ENCODE measurements at places on chromosomes 13 and 19.

- no peak for DNase-seq
Measured at GRCh38 chr13:27853861-27854260, 61.6 kb downstream of the GSX1 start.

DNA sequence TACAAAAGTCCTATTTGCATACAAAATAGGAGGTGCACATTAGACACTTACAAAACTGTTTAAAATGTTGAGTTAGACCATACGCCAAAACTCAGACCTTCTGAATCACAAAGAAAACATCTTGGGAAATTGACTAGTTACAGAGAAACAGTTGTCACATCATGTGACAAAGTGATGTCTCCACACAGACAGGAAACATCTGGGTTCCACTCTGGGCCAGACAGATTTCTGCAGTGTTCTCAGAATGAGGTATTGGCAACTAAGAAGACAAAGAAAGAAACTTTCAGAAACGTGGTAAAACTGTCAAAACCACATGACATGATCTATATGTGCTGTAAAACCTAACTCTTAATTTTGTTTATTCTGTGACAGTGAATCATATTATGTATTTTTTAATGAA is 6.7 kb downstream of the ZNF793 start:
- DNase-seq = no peak

DNA sequence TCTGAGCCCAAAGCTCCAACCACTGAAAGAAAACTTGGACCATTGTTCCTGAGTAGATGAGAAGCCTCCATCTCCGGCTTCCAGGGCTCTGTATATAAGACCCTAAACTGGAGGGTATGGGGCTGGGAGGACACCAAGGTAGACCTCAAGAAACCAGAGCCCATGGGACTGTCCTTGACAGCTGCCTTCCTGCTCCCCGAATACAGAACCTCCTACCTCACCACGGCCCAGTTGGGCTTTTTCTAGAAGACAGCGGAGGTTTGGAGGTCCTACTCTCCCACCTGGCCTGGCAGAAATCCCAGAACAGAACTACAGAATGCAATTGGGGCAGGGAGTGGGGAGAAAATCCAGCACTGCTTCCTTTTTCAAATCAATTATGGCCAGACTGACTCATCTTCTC is 177.3 kb upstream of the ZNF507 start:
- DNase-seq = no peak

DNA sequence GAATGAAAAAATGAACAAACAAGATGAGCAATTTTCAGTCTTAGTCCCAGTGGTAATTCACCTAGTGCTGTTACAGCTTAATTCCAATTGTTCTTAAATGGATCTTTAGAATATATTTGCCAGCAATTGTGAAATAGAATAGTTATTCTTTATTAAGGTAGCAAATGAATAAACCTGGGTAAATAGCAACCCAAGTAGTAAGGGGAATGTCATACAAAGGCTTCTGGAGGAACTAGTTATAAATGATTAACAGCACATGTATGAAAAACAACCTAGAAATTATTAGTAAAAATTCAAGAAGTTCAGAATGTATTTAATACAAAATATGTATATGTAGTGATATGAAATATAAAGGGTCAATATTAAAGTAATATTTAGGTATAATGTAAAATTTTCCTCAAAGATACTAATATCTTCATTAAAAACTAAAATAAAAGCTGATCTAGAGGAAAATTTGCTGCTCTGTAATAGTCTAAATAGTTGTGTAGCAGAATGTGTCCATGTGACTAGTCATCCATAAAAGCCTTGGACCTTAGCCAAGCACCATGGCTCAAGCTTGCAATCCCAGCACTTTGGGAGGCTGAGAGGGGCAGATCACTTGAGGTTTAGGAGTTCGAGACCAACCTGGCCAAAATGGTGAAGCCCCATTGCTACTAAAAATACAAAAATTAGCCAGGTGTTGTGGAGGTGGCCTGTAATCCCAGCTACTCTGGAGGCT is 535.9 kb upstream of the ATXN8OS start:
- no peak for DNase-seq

GRCh38 chr13:93270769-93271742 is 44.4 kb downstream of the GPC6 start:
- DNase-seq = no peak

DNA sequence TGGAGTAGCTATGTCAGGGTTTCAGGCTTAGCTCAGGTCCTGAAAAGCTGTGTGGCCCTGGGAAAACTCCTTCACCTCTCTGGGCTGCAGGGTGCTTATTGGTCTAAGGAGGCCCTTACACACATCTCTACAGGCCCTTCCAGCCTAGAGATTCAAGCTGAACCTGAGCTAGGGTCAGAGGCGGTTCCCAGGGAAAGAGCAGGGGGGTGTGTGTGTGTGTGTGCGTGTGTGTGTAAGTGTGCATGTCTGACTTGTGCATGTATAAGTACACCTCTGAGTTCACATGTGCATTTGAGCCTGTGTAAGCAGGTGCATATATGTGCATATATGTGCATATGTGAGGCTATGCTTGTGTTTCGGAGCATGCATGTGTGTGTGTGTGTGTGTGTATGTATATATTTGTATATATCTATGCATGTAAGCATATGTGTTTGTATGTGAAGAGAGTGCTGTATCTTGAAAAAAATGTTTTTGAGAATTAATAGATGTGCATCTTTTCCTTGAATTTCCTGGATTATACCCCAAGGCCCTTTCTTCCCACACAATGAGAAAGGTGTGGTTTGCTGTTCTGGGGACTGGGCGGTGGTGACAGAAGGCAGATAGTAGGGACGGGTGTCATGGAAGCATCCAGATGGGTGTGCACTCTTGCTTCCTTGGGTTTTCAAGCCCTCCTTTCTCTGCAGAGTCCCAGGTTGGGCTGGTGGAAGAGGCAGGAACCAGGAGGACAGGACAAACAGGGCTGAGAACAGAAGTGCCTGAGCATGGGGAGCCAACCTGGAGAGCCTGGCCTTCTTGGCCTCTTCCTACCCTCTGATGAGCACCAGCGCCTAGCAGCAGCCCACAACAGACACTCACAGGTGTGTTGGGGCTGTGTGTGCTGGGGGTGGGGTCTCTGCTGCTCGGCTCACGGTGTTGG is 150.3 kb upstream of the TSHZ3 start:
- DNase-seq = no peak

DNA sequence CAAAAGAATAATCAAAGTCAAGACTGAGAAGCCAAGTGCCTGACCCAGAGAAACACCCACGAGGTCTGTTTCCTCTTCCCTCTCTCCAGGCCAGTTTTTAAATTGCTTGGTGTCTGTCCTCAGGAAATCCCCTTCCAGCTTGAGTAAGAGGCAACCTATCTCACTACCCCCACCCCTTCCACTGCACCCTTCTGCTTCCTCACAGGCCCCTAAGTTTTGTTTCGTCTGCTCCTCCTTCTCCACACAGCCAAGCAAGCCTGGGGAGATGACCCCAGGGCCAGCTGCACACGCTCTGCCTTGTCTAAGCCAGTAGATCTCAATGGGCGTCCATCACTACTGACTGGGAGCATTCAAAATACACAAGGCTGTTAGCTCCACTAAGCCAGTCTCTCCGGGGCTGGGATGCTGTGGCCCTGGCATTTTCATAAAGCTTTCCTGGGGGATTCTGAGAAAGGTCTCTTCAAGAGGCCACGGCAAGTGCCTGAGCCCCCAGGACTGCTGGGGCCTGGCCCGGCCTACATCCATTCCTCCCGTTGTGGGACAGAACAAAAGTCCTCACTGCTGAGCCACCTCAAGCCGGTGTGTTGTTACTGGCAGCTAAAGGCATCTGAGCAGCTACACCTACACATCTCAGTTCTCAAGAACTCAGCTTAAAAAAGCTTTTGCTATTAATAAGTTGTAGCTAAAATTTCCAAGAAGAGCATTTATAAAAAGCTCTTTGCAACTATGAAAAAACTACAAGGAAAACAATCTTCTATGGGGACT is 14.9 kb upstream of the IL4I1 start:
- DNase-seq = no peak

- no peak for DNase-seq
Measured at GRCh38 chr19:29483944-29484581, 41.7 kb upstream of the VSTM2B start.

DNA sequence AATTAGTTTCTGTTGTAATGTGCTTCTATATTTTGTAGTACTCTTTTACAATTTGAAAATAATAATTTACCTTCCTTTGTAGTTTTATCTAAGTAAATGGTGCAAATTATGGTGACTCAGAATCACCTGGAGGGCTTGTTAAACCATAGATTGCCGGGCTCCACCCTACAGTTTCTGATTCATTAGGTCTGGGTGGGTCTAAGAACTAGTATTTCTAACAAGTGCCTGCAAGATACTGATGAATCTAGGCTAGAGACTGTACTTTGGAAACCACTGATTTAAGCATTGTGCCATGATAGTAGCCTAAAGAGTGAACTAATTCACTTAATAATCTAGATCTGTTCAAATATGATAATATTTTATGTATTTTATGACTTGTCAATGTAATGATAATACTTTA is 437.4 kb upstream of the SPRY2 start:
- DNase-seq = no peak

DNA sequence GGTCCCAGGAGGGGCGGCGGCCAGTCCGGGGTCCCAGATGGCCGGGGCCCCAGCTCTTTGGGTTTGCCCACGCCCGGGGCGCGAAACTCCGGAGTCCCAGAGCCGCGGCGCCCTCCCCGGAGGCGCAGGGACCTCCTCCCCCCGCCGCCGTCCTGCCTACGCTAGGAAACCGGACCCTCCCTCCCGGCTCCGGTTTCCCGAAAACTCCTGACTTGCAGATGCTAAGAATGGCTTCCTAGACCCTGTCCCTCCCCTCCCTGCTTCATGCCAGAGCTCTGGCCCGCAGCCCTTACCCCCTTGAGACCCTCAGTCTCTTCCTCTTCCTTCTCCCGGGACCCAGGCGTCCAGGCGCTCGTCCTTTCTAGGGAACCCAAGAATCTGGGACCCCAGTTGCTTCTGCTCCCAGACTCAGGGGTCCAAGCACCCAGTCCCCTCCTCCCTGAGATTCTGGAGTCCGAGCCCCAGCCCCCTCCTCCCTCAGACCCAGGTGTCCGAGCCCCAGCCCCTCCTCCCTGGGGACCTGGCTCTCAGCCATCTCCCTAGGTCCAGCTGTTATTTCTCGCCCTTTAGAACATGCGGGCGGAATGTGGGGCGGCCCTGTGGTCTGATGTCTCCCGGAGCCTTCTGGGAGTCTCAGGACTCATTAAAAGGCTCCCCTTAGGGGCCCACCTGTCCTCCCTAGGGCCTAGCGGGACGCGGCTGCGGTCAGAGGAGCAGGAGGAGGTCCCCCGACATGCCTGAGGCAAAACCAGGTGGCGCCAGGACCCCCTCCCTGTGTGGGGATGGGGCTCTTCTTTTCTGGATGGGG is at the start of gene MYBPC2:
TSS of gene MYBPC2 (plus strand) at position 672 of the 808 bp plus-strand sequence. CDS start at position 734, 62 bp downstream.
- no peak for DNase-seq

GRCh38 chr19:3039641-3040077 is 10.6 kb upstream of the TLE2 start:
- DNase-seq = no peak

DNA sequence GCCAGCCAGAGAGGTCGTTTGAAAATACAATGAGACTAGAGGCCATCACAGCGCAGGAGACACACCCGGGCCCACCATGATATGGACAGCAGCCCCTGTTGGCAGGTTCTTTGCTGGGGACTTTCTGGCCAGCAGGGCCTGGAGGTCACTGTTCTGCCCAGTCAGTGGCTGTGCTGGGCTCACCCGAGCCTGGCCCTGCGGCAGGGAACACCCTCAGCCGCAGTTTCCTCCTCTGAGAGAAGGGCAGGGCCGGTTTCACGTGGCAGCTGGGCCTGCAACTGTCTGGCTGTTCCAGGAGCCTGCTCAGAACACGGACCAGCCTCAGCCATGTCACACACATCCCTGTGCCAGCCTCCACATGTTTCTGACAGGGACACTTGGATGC is 39.4 kb downstream of the ADPRHL1 start:
- no peak for DNase-seq

- no peak for DNase-seq
Measured at GRCh38 chr13:23510979-23511735, 59.1 kb upstream of the TNFRSF19 start.

All from central memory CD8-positive, alpha-beta T cell (primary cell).